ENCODE measurements at places on chromosomes 2 and 18.

GRCh38 chr2:238499731-238500580, 73.2 kb downstream of the ASB1 start:
- DNase-seq: no peak

DNA sequence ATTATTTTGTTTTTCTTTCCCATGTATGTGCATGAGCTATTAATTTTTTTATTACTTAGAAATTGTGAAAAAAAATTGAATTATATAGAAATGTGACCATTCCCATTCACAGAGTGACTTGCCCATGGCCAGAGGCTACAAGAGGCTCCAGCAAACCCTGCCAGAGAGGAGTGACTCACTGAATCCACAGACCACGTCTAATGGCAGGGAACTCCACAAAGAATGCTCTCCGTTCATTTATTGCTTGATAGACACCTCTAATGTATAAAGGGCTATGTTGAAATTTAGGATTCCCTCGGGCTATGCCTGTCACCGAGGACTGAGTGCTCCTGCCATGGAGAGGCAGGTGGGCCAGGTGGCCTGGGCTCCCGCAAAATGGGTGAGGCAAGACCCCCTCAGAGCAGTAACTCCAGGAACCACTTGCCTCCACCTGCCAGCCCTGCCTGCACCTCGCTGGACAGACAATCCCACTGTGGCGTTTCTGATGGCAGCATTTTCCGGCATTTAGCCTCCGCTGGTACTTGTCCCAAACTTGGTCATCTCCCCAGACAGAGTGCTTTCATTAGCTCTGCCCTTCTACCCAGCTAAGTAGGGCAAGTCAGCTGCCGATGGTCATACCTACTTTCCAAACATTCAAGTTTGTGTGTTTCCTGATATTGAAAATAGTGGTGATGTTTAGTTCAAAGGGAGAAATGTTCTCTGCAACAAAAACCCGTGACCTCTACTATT, 200.3 kb downstream of the PRKCE start:
- no peak for DNase-seq

- no peak for DNase-seq
Observed at GRCh38 chr2:177902395-177903163, 170.0 kb downstream of the PDE11A start.

GRCh38 chr18:75483662-75484061, 56.2 kb upstream of the SMIM21 start:
- no peak for DNase-seq

DNA sequence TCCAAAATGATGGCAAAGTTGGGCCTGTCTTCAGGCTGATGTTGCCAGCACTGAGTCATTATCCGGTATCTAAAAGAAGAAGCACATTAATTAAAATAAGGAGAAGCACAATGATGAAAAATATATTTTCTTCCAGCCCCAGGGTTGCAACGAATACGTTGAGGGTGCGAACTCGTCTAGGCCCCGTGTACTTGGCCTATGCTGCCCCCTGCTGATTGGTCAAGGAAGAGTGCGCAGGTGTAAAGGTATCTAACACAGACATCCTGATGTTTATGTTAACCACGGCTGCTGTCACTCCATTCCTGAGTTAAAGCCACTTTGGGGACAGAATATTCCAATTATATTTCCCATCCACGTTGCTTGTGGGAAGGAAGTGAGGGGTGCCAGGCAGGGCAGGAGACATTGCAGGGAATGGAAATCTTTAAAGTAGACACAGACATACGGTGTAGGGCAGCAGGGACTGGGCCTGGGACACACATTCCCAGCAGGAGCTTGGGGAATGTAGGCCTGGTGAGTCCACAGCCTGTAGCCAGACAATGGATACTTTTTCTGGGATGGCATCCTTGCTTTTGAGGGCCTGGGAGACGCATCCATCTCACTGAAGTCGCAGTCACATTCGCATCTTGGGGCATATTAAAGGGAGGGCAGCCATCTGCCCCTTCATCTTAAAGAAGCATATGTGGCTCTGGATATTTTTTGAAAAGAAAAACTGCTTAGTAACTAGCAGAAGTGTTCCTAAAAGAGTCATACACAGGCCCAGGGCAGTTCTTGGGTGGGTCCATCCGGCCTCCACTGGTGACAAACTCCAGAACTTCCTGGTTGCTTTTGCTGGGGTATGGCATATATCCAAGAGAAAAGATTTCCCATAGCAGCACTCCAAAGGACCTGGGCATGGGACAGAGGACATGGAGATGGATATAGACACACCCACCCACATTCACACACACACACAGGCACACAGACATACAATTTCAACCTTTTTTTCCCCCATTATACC, 81.9 kb downstream of the CLIP4 start:
- DNase-seq: peak; percentile 86

DNA sequence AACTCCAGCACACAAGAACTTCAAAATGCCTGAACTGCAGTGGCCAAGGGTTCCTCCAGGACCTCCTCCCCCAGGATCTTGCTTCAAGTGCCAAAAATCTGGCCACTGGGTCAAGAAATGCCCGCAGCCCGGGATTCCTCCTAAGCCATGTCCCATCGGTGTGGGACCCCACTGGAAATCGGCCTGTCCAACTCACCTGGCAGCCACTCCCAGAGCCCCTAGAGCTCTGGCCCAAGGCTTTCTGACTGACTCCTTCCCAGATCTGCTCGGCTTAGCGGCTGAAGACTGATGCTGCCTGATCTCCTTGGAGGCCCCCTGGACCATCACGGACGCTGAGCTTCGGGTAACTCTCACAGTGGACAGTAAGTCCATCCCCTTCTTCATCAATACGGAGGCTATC, 306.4 kb downstream of the RBM43 start:
- no peak for DNase-seq

GRCh38 chr2:71277536-71278103, 50.7 kb upstream of the PAIP2B start:
- DNase-seq: peak; percentile 20

DNA sequence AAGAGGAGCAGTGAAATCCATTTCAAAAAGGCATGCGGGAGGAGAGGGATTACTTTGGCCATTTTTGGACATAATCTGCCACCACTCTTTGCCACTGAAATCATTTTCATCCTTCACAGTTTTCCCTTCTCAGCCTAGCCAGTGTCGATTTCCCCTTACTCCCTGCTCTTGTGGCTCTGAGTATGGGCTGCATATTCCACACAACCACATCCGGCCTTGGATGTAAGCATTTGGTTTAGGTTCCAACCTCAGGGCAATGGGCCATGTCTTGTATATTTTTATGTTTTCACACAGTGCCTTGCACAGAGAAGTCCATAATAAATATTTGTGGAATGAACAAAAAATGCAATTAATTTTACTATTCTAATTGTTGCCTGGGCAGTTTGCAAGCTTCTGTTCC, 7.7 kb upstream of the SERPINE2 start:
- DNase-seq: no peak

DNA sequence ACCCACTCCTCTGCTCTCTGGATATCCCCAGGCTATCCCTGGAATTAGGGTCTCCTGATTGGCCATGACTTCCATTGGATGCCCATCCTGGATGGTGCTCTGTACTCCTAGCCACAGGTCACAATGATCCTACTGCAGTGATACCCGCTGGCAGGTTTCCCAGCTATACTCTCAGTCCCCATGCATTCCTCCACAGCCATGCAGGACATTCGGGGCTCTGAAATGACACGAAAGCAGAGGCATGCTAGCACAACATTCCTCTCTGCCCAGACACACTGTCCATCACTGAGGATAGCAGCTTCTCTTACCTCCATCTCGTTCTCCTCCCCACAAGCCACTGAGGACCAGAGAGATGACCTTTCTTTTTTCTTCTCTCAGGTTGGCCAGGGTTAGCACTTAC, 51.7 kb upstream of the SPATS2L start:
- no peak for DNase-seq

- DNase-seq: no peak
Observed at GRCh38 chr2:176892676-176893226, 319.8 kb upstream of the HNRNPA3 start.

DNA sequence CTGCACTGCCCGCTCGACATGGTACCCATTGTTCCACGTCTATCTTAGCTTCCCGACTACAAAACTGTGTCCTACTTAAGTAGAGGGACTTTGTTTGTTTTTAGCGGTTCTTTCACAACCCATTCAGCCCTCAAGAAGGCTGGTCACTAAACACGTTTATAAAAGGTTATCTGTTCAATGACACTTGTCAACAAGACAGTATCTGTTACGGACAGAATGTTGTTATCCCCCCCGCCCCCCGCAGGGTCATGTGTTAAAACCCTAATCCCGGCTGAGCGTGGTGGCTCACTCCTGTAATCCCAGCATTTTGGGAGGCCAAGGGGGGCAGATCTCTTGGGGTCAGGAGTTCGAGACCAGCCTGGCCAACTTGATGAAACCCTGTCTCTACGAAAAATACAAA, 40.4 kb upstream of the CREG2 start:
- DNase-seq: no peak

DNA sequence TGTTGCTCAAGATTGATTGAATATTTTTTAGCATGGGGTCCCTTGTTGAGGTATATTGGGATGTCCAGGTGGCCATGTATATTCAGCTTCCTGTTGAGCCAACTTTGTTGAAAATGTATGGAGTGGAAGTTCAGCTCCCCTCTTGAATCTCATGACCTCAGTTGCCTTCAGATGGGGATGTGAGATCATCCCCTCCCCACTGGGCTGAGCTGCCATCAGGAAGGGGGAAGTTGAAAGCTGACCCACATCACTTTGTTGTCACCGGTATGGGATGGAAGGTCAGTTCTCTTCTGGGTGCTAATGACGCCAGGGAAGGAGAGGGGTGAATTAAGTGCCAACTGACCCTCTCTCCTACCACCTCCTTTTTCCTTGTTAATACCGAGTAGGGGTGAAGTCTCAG, 33.9 kb downstream of the ACOXL start:
- DNase-seq: no peak

GRCh38 chr2:171249689-171250088, 89.0 kb upstream of the TLK1 start:
- DNase-seq: no peak

DNA sequence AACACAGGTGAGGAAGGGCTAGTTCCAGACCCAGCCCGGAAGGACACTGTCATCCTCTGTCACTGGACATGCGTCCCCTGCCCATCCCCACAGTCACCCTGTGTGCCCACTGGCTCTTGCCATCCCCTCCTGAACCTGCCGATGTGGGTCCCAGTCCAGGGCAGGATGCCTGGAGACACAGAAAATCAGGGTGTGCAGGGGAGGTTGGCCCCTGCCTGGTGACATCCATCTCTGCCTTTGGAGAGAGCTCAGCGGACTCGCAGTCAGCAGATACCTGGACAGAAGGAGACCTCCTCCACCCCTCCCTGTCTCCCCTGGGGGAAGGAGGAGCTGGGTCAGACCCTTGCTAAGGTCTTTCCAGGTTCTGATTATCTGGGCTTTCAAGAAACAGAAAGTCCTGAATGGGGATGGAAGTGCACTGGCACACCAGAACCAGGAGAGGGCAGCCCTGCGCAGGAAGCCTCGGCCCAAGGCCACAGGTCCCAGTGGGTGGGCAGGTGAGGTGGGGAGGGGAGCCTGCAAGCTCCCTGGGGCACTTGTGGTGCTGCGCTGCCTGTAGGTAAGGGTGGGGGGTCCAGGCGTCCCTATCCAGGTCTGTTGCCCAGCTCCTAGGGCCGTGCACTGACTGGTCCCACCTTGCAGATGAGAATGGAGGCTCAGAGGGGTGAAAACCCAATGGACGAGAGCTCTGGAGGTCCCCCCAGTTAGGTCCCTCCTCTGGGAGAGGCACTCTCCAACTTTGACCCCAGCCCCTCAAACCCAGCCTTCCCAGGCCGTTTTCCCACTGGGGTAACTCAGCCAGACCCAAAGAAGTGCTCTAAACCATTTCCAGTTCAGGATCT, 9.7 kb upstream of the OTOS start:
- peak; percentile 46 for DNase-seq

- no peak for DNase-seq
Observed at GRCh38 chr2:200034816-200035215, 79.4 kb downstream of the MAIP1 start.

DNA sequence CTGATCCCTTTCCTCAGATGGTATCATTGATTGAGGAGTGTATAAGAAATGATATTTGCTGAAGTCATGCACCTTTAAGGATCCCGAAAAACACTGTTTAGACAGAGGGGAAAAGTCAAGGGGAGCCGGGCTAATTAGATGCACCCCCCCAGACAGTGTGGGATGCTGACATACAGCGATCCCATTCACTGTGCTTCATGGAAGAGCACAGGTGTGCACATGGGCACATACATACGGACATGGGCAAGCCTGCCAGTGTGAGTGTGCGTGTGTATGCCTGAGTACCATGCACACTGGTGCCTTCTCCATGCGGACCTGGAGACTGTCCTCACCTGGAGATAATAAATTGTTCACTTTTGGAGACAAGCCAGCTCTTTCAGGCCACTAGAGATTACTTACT, 22.6 kb downstream of the MEIS1 start:
- no peak for DNase-seq

- no peak for DNase-seq
Observed at GRCh38 chr2:10908195-10908594, 3.5 kb upstream of the KCNF1 start.

GRCh38 chr2:180000434-180000833, 6.7 kb downstream of the CWC22 start:
- peak; percentile 16 for DNase-seq

GRCh38 chr2:143833015-143833660, 686.8 kb downstream of the ZEB2 start:
- DNase-seq: no peak

GRCh38 chr2:10493634-10494281, 45.6 kb upstream of the ODC1 start:
- peak; percentile 88 for DNase-seq

GRCh38 chr2:197615016-197615652, 60.3 kb downstream of the RFTN2 start:
- DNase-seq: no peak

DNA sequence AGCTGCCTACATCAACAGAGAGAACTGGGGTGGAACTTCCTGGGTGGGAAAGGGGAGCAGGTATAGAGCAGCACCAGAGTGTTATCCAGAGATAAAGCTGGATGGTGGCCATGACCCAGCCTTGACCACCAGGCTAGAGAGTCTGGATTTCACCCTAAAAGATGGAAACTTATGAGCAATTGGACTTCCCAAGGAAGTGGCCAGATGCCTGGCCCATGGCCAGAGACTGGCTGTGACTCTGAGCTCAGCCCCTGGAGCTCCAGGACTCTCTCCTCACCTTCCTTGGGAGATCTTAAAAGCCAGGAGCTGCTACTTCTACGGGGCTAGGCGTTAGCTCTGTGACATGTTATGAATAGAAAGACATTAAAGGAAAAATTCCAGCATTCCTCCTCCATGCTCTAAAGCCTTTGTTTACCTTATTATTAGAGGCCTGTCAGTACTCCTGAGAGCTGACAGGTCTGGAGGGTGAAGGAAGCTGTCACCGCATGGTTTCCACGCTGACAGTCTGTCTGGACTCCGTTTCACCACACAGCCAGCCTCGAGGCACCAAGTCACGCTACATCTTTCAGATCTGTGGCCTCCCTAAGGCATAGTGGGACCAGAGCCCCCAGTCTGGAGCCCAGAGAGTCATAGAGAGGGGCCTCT, 260.0 kb upstream of the SIX2 start:
- DNase-seq: no peak

DNA sequence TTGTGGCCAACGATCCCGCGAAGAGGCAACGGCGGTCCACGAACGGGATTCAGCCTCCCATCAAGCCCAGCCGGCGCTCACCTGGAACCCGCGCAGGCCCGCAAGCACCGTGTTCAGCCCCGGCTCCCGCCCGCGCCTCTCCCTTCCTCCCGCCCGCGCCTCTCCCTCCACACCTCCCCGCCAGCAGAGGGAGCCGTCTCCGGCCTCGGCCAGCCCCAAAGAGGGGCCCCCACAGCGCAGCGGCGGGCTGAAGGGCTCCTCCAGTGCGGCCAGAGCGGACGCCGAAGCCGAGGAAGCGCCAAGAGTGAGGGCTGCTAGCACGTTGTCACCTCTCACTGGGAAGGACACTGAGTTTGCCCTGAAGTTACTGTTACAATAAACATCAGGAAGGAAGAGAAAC, 55.3 kb upstream of the LAPTM4A start:
- DNase-seq: peak; percentile 30

- DNase-seq: no peak
Observed at GRCh38 chr18:37742436-37742835, 176.8 kb upstream of the CELF4 start.

All from activated CD4-positive, alpha-beta T cell treated with anti-CD3 and anti-CD28 coated beads, Interleukin-2, Interleukin-6, amounts not matched to agents 100 ng/mL and 50 ng/mL, durations not matched to agents 16 hours and 8 hours (primary cell).